ENCODE measurements at places on chromosomes 5 and 9.

- no peak for DNase-seq
These were observed 151.1 kb upstream of the ELL2 start for GRCh38 chr5:96112703-96113102.

DNA sequence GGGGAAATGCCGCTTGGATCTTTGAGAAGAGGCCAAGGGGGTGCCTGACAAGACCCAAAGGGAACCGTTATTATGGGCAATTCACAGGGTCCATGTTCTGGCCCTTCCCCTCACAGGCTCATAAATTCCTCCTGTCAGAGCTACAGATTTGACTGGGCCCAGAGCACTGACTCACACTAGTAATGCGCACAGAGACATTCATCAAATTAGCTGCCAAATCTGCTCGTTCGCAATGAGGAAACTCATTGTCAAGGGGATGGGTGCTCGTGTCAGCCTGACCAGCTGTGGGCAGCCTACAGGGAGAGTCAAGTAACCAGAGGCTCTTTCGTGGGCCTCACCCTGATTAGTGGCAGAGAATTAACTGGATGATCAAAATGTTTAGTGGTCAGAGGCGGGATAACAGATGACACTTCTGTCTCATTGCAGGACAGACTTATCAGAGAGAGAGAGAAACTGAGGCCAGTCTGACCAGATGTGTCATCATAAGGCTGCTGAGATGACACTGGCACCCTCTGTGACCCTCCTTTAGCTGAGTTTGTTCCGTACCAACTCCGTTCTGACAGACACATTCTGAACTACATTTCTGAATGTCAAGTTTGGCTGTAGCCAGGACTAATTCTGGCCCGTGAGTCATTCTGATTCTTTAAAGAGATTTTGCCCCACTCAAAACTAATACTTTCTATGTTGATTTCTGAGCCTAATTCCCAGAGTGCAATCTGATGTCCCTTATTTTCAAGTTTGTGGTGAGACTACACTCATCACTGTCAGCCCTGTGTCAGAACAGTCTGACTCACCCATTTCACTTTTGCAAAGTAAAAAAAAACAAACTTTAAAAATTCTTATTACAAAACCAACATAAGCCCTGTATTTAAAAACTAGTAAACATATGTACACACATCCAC, 377.1 kb downstream of the ACTL7B start:
- DNase-seq, result peak; percentile 92

DNA sequence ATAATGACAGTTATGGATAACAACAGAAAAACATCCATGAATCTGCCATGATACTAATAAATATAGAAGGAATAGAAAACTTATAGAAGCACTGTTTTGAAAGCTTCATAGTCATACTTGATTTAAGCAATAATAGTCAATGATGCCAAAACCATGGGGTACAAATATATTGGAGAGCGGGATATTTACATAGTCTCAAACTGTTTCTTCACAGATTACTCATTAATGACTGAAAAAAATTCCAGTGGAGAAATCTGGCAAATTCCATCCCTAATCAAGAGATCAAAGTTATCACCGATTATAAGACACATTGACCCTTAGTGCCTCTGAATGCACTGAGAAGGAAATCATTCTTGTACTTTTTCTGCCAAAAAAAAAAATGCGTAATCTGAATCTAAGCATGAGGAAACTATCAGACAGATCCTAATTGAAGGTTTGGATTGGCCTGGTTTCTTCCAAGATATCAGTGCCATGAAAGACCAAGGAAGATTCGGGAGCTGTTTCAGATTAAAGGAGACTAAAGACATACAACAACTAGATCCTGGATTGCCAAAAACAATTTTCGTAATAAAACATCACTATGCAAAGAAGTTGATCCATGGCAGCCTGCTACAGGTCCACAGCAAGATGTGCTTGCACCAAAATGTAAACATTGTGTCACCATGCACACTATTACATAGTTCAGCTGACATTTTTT, 106.2 kb downstream of the GOLPH3 start:
- no peak for DNase-seq

- DNase-seq, result no peak
These were observed 30.8 kb downstream of the FGF10 start for GRCh38 chr5:44358421-44358820.

Measured in AG10803 (cell line).